PC-3 (cell line): ENCODE measurements at places on chromosomes 5 and 9. TPM values are rescaled to one million over a fixed set of nuclear protein-coding genes. Genes with fewer than 3 reads are reported as not detected.
A peak's percentile ranks its signal among the peaks of the same experiment; 100 is the strongest.

DNA sequence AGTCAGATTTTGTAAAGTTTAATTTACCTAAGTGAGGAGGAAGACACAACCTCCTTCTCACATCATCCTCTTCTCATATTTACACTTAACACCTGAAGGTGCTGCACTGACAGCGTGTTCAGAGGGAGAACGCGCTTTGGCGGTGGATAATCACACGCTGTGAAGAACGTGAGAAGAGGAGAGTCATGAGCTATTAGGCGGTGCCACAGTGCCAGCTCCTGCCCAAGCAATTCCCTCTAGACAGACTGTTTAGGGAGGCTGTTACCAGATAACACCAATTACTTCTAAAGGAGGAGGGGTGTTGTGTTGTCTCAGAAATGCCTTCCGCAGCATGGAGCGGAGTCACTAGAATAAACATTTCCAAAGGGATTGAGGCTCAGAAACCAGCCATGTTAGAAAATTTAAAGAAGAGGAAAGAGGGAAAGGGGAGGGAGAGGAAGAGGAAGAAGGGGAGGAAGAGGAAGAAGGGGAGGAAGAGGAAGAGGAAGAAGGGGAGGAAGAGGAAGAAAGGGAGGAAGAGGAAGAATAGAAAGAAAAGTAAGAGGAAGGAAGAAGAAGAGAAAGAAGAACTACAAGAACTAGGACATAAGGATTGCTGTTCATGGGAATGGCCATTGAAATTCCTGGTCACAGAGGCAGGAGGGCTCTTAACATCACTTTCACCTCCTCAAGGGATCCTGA lies 37.3 kb upstream of the WWC1 start:
- H3K27me3 ChIP-seq, result no peaks in the 10 kb centered on the region
- no peak overlapping the region for H3K27ac ChIP-seq
- no peak for DNase-seq
- no peak overlapping the region for H3K4me3 ChIP-seq
- no peaks in the 10 kb centered on the region for H3K36me3 ChIP-seq

GRCh38 chr5:56206126-56206910 lies 26.8 kb downstream of the ANKRD55 start:
- peak; percentile 61 for DNase-seq
- H3K27ac ChIP-seq, result no peak overlapping the region
- no peaks in the 10 kb centered on the region for H3K36me3 ChIP-seq
- H3K4me3 ChIP-seq, result no peak overlapping the region
- no peaks in the 10 kb centered on the region for H3K27me3 ChIP-seq

DNA sequence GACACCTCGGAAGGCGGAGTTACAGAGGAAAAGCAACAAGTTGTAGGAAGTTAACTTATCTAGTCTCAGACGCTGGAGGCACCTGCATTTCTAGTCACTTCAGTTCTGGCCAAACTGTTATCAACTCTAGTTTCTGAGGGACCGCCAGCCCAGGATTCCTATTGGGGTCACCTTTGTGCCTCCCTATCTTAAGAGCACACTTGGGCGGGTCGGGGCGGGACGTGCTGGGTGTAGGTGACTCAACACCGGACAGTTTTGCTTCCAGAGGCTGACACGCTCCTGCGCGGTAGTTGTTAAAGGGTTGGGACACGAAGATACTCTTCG lies 679 bp upstream of the KDM4C start:
- H3K4me1 ChIP-seq, result peaks cover 3% of the 10 kb centered on the region
- DNase-seq, result peak; percentile 66
- peak overlapping the region; percentile 81 for H3K27ac ChIP-seq
- H3K27me3 ChIP-seq, result no peaks in the 10 kb centered on the region

DNA sequence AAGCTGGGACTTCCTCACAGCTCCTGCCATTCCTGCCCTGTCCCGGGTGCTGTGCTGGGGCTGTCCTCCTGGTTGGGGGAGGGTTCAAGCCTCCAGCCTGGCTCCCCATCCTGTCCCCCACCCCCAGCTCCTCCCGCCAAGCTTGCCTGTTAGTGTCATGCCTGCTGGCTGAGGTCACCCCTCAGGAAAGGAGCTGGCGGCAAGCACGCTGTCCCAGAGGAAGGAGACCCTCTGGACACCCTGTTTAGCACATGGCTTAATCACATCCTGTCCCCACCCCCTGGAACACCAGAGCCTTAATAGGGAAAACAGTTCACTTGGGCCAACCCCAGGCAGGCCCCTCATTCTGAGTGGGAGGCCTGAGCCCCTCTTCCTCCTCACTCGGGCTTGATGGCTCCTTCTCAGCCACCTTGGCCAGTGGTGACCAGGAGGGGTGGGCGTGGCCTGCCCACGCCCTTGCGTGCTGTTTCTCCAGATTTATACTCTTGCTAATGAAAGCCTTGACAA lies 9.2 kb upstream of the PHYHD1 start:
- no peak overlapping the region for H3K4me3 ChIP-seq
- peak overlapping the region; percentile 99 for H3K27ac ChIP-seq
- DNase-seq, result peak; percentile 81
- H3K27me3 ChIP-seq, result no peaks in the 10 kb centered on the region

DNA sequence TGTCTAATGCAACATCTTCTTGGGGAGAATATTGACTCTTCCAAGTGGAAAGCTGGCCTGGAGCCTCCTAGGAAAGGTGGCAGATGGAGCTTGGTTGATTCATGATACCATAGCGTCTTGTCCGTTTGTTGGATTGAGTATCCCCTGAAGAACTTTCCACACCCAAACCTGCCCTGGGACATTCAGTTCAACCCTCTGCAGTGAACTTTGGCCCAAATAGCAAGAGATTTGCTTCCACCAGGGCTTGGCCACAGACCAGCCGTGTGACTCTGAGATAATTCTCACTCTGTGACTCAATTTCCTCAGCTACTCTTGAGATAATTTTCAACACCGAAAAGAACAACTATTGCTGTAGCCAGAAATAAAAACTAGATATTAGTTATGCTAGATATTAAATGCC lies 108.0 kb upstream of the RAD23B start:
- H3K27me3 ChIP-seq, result no peaks in the 10 kb centered on the region
- no peaks in the 10 kb centered on the region for H3K36me3 ChIP-seq
- H3K4me1 ChIP-seq, result peaks cover 13% of the 10 kb centered on the region; the same call in 1 of the 2 replicates
- H3K27ac ChIP-seq, result no peak overlapping the region

GRCh38 chr5:27466959-27467358 lies 428.6 kb upstream of the CDH9 start:
- DNase-seq, result no peak
- no peaks in the 10 kb centered on the region for H3K4me1 ChIP-seq
- H3K36me3 ChIP-seq, result no peaks in the 10 kb centered on the region
- no peaks in the 10 kb centered on the region for H3K27me3 ChIP-seq
- H3K27ac ChIP-seq, result no peak overlapping the region
- no peak overlapping the region for H3K4me3 ChIP-seq

GRCh38 chr5:32805971-32806638 lies 95.0 kb downstream of the NPR3 start:
- H3K27ac ChIP-seq, result peak overlapping the region; percentile 75
- no peaks in the 10 kb centered on the region for H3K27me3 ChIP-seq
- peak overlapping the region; percentile 48; the same call in 1 of the 2 replicates for H3K4me3 ChIP-seq
- H3K4me1 ChIP-seq, result peaks cover 16% of the 10 kb centered on the region

DNA sequence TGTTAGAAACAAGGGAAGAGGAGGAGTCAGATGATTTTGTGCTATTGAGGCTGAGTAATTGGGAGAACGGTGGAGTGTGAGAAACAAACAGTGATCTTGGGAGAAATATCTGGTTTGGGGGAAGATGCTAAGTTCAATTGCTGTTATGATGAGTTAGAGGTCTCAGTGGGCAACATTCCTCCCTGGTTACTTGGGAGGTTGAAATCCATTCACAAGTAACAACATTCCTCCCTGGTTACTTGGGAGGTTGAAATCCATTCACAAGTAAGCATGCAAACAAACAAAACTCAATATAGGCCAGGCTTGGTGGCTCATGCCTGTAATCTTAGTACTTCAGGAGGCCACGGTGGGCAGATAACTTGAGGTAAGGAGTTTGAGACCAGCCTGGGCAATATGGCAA lies 38.7 kb downstream of the AGXT2 start:
- no peaks in the 10 kb centered on the region for H3K4me1 ChIP-seq
- no peaks in the 10 kb centered on the region for H3K36me3 ChIP-seq
- H3K27ac ChIP-seq, result no peak overlapping the region
- DNase-seq, result no peak
- H3K4me3 ChIP-seq, result no peak overlapping the region

- H3K4me3 ChIP-seq, result no peak overlapping the region
- peaks cover 5% of the 10 kb centered on the region for H3K27me3 ChIP-seq
- H3K36me3 ChIP-seq, result no peaks in the 10 kb centered on the region
- no peak for DNase-seq
Observed at GRCh38 chr5:75907651-75908050, 175.5 kb upstream of the SV2C start.

GRCh38 chr9:130209422-130209821 lies 37.2 kb downstream of the NCS1 start:
- no peak for DNase-seq
- H3K4me3 ChIP-seq, result no peak overlapping the region
- H3K4me1 ChIP-seq, result no peaks in the 10 kb centered on the region
- H3K27me3 ChIP-seq, result no peaks in the 10 kb centered on the region

DNA sequence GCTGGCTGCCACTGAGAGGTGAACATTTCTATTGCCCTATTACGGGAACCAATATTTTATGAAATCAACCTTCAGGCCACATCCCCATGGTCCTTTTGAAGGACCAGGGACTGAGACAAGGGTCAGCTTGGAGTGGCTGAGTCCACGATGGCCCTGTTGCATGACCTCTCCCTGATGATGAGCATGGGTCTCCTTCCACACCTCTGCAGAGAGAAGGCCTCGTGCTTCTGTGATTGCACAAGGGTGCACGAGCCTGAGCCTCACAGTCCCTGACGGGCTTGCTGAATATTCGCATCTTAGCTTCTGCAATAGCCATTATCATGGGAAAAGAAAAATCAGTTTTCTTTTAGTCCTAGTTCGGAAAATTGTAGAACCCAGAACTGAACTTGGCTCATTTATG lies 255.0 kb upstream of the IRX2 start:
- no peak for DNase-seq
- H3K36me3 ChIP-seq, result no peaks in the 10 kb centered on the region
- H3K27ac ChIP-seq, result no peak overlapping the region
- H3K27me3 ChIP-seq, result no peaks in the 10 kb centered on the region
- H3K4me3 ChIP-seq, result no peak overlapping the region

DNA sequence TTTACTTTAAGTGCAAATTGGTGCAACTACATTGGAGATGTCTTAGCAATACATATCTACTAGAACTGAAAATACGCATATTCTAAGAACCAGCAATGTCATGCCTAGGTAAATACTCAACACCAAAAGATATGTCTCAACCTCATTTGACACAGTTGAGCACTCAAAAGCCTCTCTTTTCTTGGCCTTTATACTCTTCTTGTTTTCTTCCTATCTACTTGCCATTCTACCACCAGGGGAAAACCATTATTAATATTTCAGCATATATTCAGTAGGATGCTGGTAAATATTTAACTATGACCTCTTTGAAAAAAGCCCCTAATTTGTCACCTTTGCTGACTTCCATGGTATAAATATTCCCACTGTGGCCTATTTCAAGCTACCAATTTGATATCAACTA lies 443.8 kb downstream of the LRRC70 start:
- no peaks in the 10 kb centered on the region for H3K36me3 ChIP-seq
- no peak for DNase-seq
- H3K27ac ChIP-seq, result no peak overlapping the region
- H3K27me3 ChIP-seq, result no peaks in the 10 kb centered on the region
- no peak overlapping the region for H3K4me3 ChIP-seq
- H3K4me1 ChIP-seq, result no peaks in the 10 kb centered on the region

- H3K4me3 ChIP-seq, result peak within 1 kb of the TSS; percentile 84
- H3K27ac ChIP-seq, result no peak within 1 kb of the TSS
- H3K4me1 ChIP-seq, result peaks cover 8% of the 10 kb centered on the region
- no peaks in the 10 kb centered on the region for H3K27me3 ChIP-seq
Observed at GRCh38 chr9:136327304-136327974, at the start of gene GPSM1. Gene GPSM1 (plus strand): TSS chr9:136327539. CDS start chr9:136327696, 157 bp downstream.

DNA sequence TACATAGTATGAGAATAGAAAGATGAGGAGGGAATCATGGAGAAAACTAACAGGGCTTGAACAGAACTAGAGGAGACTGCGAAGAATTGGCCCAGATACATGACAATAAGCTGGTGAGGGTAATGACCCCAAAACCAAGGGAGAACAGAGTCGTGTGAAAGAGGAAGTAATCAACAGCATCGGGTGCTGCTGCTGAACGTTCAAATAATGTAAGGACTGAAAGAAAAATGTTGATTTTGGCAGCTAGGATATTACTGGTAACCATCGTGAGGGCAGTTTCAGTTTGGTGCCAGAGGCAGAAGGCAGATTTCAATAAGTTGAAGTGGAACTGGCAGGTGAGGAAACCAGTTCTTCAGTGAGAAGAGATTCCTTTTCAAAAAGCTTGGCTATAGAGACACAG lies 66.8 kb upstream of the SMC2 start:
- no peaks in the 10 kb centered on the region for H3K36me3 ChIP-seq
- no peak overlapping the region for H3K27ac ChIP-seq
- no peaks in the 10 kb centered on the region for H3K4me1 ChIP-seq
- no peak overlapping the region for H3K4me3 ChIP-seq

GRCh38 chr5:59238126-59238902 lies 655.2 kb downstream of the PDE4D start:
- H3K36me3 ChIP-seq, result no peaks in the 10 kb centered on the region
- DNase-seq, result no peak
- no peak overlapping the region for H3K4me3 ChIP-seq
- no peaks in the 10 kb centered on the region; the same call in 1 of the 2 replicates for H3K4me1 ChIP-seq
- H3K27me3 ChIP-seq, result no peaks in the 10 kb centered on the region

DNA sequence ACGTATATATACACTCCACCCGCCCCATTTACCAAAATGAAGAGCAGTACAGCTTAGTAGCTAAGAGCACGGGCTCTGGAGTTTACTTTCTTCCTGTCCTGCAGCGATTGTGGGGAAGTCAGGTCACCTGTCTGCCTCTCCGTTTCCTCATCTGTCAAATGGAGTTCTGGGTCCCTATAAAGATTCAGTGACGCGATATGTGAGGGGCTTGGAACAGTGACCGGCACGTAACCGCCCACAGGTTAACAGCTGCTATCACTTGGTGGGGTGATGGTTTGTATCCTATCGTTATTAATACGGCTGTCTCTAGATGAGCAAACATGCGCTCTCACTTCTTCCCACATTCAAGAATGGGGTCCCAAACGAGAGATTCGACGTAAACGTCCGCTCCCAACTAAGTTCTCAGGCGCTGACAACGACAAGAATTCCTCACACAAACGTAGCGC lies 426 bp downstream of the FAM114A2 start:
- peak; percentile 24 for DNase-seq
- no peaks in the 10 kb centered on the region for H3K36me3 ChIP-seq
- H3K27ac ChIP-seq, result peak overlapping the region; percentile 61
- no peaks in the 10 kb centered on the region for H3K27me3 ChIP-seq

DNA sequence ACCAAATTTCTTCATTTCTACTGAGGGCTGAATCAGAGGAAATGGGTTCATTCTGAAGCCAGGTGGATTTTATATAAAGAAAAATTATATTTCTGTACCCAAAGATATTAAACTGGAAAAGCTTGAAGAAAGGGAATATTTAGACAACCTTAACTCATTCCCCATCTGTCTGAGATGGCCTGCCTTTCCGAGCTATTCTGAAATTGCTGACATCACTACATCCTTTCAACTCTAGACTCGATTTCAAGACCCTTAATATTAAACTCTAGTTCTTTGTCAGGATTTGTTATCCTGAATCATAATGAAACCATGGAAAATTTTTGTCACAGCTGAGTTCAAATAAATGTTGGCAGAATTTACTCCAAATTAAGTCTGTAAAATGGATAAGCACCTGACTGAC lies 818.5 kb upstream of the SEMA6A start:
- no peaks in the 10 kb centered on the region for H3K27me3 ChIP-seq
- no peak for DNase-seq
- no peak overlapping the region for H3K27ac ChIP-seq
- H3K36me3 ChIP-seq, result no peaks in the 10 kb centered on the region
- no peaks in the 10 kb centered on the region for H3K4me1 ChIP-seq
- H3K4me3 ChIP-seq, result no peak overlapping the region

GMCL2 gene
- not detected in 2 replicates for total RNA-seq

FGF10 gene
- not detected in 2 replicates for total RNA-seq

SPINK7 gene
- total RNA-seq, result 0.15 TPM in 1 of 2 replicates, not detected in the other

TIMD4 gene
- total RNA-seq, result not detected in 2 replicates

SH3GL2 gene
- total RNA-seq, result 1.4 and 2.9 TPM in 2 replicates

CYLC2 gene
- not detected in 2 replicates for total RNA-seq

WNT8A gene
- not detected in 2 replicates for total RNA-seq
